ENCODE measurements at places on chromosomes 2 and 18.

DNA sequence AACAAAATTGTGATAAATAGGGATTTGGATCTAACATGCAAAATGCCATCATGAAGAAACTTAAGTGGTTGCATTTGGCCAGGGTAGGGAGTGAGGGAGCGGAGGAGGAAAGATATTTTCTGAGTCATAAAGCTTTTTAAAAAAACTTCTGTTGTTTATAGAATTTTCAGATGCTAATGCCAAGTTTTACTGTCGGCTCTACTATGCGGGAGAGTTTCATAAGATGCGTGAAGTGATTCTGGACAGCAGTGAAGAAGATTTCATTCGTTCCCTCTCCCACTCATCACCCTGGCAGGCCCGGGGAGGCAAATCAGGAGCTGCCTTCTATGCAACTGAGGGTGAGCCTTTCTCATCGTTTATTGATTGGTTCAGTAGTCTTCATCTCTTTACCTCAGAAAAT lies 56.0 kb upstream of the PTH2R start:
- DNase-seq = no peak

- DNase-seq = no peak
These were observed 114.4 kb downstream of the TSN start for GRCh38 chr2:121869873-121870272.

GRCh38 chr2:239394978-239395377 lies 5.8 kb downstream of the HDAC4 start:
- no peak for DNase-seq

DNA sequence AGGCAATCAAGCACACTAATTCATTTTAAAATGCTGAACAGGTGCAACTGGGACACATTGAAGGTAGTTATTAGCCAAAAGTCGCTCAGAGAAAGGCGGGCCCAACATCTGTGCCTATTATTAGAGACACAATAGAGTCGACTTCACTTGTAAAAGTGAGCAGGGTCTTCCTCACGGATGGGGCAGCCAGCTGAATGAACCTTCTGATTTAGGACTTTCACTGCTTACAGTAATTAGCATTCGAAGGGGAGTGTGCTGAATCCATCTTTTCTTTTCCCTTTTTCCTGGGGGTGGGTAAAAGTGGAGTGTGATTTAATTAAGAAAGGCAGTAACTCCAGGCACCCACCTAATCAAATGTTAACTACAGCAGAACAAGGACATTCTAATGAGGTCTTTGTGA lies 677.7 kb downstream of the DCDC2C start:
- no peak for DNase-seq

GRCh38 chr2:236991874-236992273 lies 93.8 kb upstream of the COPS8 start:
- DNase-seq = no peak

- DNase-seq = no peak
These were observed 476.3 kb upstream of the VWC2L start for GRCh38 chr2:213934560-213934959.

- no peak for DNase-seq
These were observed 28.2 kb upstream of the ITGAV start for GRCh38 chr2:186561467-186562208.

DNA sequence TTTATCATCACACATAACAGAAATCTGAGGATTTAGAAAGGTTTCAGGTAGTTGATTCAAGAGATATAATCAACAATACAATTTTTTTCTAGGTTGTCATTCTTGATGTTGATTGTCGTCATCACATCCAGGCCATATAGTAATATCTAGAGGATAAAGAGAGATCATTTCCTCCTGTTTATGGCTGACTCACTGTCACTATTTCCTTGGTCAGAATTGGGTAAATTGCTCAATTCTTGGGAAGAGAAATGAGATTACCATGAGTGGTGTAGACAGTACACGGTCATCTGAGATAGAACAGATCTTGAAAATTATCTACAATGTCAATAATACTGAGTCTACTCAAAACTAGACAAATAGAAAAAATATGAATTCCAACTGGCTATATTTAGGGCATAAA lies 78.8 kb downstream of the ZNF804A start:
- no peak for DNase-seq

DNA sequence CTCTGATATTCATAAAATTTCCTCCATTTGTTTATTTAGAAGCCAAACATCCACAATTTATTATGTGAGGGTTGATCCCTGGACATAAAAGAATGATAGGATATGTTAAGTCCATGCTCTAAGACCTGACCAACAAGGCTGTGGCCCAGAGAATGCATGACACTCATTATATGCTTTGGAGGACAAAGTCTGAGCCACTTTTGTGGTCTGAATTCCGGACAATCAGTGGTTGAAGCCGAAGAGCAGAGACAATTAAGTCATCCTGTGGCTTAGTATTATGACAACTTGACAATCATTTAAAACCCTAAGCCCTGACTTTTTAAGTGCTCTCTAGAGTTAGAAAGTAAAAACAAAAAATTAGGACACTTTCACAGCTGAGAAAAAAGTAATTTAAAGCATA lies 483.3 kb downstream of the PLCL1 start:
- no peak for DNase-seq

- no peak for DNase-seq
These were observed 127.8 kb downstream of the LNPK start for GRCh38 chr2:175874291-175874690.

GRCh38 chr2:184444217-184444616 lies 154.1 kb upstream of the ZNF804A start:
- no peak for DNase-seq

DNA sequence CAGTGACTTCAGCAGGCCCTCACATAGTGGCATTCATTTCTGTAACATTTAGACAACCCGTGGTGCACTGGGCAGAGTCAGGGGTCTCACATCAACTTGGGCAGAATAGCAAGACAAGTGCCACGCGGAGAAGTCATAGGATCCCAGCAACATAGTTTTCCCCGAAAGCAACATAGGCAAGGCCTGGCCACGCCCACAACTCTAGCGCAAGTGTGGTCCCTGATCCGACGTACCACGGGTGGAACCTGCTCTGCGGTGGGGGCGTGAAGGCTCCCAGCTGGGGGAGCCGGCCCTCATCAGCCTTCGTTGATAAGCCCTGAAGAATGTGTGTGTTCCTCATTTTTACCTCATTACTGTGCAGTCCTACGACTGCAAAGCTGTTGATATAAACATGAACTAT lies 261.2 kb downstream of the EIPR1 start:
- DNase-seq = no peak

DNA sequence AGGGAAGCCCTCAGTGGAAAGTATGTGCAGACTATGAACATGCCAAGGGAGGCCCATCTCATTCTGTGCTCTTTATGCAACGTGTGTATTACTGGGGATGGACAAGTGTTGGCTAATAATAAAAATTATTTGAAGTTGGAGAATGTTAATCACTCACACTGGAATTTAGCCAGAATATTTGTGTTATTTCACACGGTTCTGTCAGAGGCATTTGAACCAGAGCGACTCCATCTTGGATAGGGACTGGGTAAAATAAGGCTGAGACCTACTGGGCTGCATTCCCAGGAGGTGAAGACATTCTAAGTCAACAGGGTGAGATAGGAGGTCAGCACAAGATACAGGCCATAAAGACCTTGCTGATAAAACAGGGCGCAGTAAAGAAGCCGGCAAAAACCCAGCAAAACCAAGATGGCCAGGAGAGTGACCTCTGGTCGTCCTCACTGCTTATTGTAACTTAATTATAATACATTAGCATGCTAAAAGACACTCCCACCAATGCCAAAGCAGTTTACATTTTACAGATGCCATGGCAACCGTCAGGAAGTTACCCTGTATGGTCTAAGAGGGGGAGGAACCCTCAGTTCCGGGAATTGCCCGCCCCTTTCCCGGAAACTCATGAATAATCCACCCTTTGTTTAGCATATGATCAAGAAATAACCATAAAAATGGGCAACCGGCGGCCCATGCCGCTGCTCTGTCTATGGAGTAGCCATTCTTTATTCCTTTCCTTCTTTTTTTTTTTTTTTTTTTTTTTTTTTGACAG lies 2.6 kb upstream of the FZD5 start:
- no peak for DNase-seq

DNA sequence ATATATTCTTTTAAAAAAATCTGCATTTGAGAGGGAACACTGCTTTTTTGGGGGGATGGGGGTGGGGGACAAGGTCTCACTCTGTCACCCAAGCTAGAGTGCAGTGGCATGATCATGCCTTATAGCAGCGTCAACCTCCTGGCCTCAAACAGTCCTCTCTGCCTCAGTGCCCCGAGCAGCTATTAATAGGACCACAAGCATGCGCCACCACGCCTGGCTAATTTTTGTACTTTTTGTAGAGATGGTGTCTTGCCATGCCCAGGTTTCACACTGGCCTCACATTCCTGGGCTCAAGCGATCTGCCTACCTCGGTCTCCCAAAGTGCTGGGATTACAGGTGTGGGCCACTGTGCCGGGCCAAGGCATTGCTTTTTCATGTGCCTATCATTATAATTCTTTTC lies 154.2 kb downstream of the ATAD2B start:
- no peak for DNase-seq

GRCh38 chr18:23828426-23828825 lies 139.2 kb downstream of the LAMA3 start:
- peak; percentile 39 for DNase-seq

DNA sequence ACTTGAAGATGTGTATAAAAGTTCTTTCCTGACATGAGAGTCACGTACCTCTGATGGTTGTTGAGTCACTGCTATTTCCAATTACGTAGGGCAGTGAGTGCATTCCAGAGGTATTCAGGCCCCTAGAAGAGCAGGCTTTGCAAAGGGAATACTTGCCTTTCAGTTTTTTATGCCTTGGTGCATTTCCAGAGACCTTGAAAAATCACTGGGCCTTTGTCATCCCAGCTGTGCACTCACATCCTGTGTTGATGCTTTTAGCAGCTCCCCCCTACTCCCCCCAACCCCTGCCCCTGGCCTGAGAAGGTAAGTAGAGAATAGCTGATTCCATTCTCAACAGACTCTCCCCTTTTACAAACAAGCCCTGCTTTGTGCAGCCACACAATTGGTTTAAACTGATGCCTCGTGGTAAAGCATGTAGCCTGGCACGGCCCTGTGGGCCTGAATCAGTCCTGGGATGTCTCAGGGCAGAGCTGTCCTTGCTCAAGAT lies 174.2 kb downstream of the PRPF40A start:
- DNase-seq = no peak

GRCh38 chr18:53148123-53148522 lies 808.1 kb downstream of the DCC start:
- no peak for DNase-seq

- DNase-seq = no peak
These were observed 91.7 kb downstream of the DYSF start for GRCh38 chr2:71544919-71545571.

All from CD4-positive, alpha-beta T cell (primary cell).